Gastroesophageal sphincter (tissue), 4 donors: ENCODE measurements at places on chromosomes 2 and 18. TPM values are rescaled to one million over a fixed set of nuclear protein-coding genes. Genes with fewer than 3 reads are reported as not detected.

DNA sequence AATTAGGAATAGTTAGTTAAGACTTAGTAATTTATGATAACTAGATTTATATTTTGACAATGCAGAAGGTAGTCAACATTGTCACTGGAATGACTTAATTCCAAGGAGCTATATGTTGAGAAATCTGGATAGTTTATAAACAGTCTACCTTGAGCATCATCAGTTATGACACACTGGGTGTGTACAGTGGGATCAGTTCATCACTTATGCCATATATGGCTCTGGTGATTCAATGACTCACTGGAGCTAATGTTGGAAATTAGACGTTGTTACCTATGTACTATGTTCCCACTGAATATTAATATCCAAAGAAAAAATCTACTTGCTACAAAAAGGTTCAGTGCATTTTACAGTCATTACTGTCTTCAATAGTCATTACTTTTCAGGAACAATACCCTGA lies 34.0 kb upstream of the ITPRID2 start:
- no peak for ATAC-seq

GRCh38 chr2:236941551-236941950 lies 144.1 kb upstream of the COPS8 start:
- ATAC-seq = no peak

- peak; percentile 55 for ATAC-seq
These were observed 29.9 kb upstream of the NT5DC4 start for GRCh38 chr2:112690853-112691401.

DNA sequence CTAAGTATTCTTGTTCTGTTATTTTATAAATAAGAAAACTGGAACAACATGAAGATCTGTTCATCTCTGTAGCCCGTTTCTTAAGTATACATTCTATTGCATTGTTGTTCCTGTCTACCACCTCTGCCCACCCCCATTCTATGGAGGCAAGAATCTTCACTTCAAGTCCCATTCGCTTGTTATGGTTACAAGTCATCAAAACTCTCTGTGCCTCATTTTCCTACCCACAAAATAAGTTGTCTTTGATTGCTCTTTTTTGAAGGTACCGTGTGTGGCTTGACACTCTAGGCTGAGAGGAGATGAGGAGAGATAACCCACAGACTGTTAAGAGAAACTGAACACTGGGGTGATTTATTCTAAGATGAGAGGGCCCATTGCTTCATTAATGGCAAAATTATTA lies 2.9 kb upstream of the EVA1A start:
- no peak for ATAC-seq

GRCh38 chr18:58581265-58581664 lies 47.6 kb downstream of the ALPK2 start:
- no peak for ATAC-seq

DNA sequence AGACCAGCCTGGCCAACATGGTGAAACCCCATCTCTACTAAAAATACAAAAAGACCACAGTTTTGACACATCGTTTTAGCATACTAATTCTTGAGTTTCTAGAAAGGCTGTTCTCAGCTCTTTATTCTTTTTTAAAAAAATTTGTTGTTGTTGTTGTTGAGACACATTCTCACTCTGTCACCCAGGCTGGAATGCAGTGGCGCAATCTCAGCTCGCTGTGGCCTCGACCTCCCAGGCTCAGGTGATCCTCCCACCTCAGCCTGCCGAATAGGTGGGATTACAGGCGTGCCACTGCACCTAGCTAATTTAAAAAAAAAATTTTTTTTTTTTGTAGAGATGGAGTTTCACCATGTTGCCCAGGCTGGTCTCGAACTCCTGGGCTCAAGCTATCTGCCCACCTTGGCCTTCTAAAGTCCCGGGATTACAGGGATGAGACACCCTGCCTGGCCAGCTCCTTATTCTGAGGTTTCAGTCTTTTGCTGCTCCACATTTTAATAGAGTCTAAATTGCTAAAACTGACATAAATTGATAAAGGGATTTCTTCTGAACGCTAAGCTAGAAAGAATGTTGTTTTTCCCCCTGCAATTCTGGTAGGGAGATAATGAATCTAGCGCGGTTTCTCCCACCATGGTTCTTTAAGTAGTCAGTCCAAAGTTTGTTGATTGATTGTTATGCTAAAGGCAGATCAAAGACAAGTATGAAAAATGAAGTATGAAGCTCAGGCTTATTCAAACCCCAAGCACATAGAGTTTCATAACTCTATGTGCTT lies 32.6 kb upstream of the CABLES1 start:
- ATAC-seq = no peak

DNA sequence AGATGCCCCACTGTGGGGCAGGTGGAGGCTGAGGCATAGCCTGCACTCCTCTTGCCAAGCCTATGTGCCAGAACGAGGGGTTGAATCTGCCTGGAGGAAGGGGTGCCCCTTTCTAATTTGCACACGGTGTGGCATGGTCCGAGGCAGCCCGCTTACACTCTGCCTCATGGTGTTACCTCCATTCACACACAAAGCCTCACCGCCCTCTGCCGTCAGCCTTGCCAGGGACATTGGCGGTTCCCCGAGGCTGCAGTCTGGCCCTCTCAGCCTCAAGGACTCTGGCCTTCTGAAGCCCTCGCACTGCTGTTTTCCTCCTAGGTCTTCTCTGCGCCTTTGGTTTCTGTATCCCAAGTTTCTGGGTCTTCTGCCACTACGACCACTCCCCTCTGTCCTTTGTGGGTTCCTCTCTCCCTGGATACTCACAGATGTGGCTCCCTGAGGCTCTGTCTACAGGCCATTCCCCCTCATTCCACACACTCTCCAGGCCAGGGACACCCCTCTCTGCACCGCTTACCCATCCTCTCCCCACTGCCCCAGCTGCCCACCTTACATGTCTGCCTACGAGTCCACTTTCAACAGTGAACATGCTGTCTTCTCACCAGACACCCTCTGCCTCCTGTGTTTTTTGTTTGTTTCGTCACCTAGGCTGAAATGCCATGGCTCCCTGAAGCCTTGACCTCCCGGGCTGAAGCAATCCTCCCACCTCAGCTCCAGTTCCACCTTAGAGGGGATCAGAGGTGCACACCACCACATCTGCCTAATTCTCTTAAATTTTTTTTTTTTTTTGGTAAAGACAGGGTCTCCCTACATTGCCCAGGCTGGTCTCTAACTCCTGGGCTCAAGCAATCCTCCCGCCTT lies 7.9 kb upstream of the ASPRV1 start:
- no peak for ATAC-seq

GRCh38 chr2:194566907-194567660 lies 1089.9 kb upstream of the SLC39A10 start:
- no peak for ATAC-seq

DNA sequence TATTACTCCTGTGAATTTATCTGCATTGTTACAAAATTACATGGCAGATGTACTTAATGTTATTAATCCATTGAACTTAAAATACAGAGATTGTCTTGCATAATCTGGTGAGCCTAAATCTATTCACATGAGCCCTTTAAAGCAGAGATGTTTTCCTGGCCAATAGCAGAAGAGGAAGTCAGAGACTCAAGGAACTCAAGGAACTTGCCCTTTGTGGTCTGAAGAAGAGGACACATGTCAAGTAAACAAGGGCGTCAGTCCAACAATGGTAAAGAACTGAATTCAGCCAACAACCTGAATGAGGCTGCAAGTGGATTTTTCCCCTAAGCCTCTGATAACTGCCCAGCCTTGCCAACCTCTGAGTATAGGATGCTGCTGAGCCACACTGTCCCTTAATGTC lies 356.3 kb upstream of the PKDCC start:
- ATAC-seq = no peak

- ATAC-seq = no peak
These were observed 1238.0 kb upstream of the NRXN1 start for GRCh38 chr2:52269696-52270485.

Gene EPB41L5
- 49.7 TPM for total RNA-seq

Gene TMEM247
- total RNA-seq = not detected

Gene BCL2L11
- total RNA-seq = 57.9 TPM
